ENCODE measurements at places on chromosomes 13 and 19. TPM values are rescaled to one million over a fixed set of nuclear protein-coding genes. Genes with fewer than 3 reads are reported as not detected.

FCHO1 gene
- 48.9 TPM for total RNA-seq

CBLC gene
- not detected for total RNA-seq

GRCh38 chr19:29872224-29872731, 60.5 kb downstream of the CCNE1 start:
- H3K27ac ChIP-seq = no peak overlapping the region
- H3K27me3 ChIP-seq = peaks cover 13% of the 10 kb centered on the region
- H3K36me3 ChIP-seq = no peaks in the 10 kb centered on the region
- peak overlapping the region; percentile 58 for H3K4me3 ChIP-seq
- DNase-seq = peak; percentile 17

DNA sequence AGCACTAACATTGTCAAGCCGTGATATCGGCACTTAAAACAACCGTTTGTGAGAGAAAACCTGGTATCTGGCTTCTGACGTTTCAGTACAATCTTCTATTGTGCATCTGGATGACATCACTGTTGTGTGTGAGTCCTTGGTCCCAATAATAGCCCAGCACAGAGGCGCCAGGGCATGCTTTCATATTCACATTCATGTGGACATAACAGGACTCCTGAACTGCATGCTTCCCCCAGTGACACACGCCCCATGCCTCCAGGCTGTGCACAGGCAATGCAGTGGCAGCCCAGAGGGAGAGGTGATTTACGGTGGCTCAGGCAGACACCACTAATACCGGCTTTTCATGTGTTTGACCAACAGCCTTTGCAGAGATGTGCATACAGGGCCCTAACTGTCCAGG, 58.1 kb downstream of the MRPL57 start:
- no peak for DNase-seq
- no peak overlapping the region for H3K27ac ChIP-seq
- H3K27me3 ChIP-seq = peaks cover 2% of the 10 kb centered on the region
- H3K4me1 ChIP-seq = peaks cover 11% of the 10 kb centered on the region
